RPMI7951 (cell line): ENCODE measurements at places on chromosomes 11 and 22. TPM values are rescaled to one million over a fixed set of nuclear protein-coding genes. Genes with fewer than 3 reads are reported as not detected.

GRCh38 chr11:64229090-64229743 is 1.1 kb upstream of the DNAJC4 start:
- no peak for DNase-seq

DNA sequence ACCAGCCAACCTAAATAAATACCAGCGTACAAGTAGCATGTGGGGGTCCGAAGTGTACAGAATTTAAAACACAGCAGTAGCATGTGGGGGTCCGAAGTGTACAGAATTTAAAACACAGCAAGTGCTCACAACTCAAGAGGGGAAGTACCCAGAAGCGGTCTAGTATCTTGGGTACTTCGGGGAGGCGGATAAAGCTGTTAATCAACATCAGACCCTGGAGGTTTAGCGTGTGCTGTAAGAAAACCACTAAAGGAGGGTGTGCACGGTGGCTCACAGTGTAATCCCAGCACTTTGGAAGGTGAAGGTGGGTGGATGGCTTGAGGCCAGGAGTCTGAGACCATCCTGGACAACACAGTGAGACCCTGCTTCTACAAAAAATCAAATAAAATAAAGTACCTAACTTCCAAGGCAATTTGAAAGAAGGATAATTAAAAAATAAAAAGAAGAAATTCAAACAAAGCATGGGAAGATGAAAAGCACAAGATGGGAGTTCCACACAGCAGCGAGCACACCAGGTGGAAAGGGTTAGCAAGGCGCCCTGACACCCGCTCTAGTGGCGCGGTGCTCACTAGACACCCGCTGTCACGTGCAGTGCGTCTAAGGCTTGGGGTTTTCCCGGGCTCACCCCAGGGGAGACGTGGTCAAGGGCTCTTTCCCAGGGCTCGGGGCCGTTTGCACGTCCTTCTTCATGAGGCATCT is 35.0 kb upstream of the MOB2 start:
- DNase-seq: no peak

Gene SAA4
- not detected in 2 replicates for total RNA-seq

- no peak for DNase-seq
Observed at GRCh38 chr22:45617948-45618347, 53.7 kb upstream of the ATXN10 start.

DNA sequence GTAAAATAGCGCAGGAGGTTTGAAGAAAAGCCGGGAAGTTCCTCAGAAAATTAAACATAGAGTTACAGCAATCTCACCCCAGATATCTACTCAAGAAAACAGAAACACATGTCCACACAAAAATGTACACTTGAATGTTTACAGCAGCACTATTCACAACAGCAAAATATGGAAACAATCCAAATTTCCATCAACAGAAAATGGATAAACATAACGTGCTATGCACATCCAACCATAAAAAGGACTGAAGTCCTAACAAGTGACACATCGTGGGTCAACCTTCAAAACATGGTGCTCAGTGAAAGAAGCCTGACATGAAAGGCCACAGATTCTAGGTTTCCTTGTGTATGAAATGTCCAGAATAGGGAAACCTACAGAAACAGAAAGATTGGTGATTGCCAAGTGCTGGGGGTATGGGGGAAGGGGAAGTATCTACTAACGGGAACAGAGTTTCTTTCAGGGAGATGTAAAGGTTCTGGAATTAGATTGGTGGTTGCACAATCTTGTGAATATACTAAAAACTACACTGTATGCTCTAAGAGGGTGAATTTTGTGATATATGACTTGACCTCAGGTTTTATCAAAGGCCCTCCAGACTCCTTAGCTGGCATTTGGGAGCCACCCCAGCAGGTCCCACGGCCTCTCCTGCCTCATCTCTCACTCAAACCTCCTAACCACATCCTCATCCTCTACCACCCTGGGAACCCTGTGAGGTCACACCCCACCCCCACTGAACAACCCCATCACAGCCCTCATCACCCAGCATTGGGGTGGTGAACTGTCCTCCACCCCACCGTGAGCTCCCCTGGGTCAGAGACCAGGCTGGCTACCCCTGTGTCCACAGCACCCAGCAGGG is 69.2 kb upstream of the PRR5 start:
- no peak for DNase-seq

DNA sequence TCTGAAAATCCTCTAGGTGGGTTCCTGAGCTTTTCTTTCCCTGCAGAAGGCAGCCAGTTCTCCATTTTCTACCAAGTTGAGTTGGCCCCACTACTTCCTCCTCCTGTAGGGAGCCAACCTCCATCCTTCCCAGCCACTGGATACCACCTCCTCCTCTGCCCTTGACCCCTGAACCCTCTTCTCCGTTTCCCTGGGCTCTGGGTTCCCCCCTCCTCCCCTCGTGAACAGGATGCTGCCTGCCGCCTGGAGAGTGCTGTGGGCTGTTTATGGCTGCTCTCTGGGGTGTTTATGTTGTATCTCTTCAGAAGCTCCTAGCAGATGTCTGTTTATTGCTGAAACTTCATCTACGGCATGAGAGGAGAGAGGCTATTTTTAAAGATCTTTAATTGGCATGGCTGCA is 8.6 kb downstream of the MICAL2 start:
- DNase-seq: no peak

Gene OR2AG2
- total RNA-seq: 0.39 and 0.84 TPM in 2 replicates

Gene APOL4
- total RNA-seq: 0.20 TPM in 1 of 2 replicates, not detected in the other

DNA sequence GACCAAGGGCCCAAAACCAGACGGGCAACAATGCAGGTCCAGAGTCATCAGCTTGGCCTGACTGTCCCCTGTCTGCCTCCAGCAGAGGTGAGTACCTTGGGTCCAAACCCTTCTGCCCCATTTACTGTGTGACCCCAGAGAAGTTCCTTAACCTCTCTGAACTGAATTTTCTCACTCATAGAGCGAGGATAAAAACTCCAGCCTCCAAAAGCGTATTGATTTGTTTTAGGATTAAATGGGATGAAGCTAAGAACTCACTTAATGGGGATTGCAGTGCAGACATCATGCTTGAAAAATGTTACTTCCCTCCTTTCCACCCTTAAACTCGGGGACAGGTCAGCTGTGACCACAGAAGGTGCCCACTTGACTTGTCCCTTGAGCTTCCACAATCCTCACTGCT is 22.6 kb downstream of the IGLL1 start:
- DNase-seq: no peak

DNA sequence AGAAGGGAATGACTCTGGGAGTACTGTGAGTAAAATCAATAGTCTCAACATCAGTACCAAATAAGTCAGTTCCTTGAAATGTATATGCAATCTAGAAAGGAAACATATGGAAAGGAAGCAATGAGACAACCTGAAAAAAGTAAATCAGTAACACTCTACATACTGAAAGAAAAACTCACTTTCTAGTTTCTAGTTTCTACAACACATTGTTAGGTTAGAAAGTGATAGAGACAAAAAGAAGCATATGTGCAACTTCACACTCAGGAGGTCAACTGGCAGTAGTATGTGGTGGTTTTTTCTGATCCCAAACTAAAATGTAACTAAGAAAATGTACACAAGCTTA is 156.5 kb upstream of the SOX6 start:
- no peak for DNase-seq

DNA sequence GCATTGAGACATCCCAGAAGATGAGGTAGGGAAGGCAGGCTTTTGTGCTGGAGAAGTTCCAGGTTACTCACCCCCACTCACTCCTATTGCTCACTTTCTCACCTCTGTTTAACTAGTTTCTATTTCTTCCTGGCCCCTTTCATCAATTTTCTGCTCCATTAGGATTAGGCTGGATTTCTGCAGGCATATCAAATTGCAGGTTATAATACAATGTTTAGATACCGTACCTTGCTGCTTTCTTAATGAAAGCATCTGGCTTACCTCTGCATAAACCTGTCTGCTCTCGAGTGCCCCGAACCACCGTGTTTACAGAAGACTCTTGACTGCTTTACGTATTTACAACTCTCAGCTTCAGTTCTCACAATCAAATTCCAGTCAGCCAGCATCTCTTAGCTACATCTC is 173.7 kb downstream of the ADAMTS15 start:
- no peak for DNase-seq

DNA sequence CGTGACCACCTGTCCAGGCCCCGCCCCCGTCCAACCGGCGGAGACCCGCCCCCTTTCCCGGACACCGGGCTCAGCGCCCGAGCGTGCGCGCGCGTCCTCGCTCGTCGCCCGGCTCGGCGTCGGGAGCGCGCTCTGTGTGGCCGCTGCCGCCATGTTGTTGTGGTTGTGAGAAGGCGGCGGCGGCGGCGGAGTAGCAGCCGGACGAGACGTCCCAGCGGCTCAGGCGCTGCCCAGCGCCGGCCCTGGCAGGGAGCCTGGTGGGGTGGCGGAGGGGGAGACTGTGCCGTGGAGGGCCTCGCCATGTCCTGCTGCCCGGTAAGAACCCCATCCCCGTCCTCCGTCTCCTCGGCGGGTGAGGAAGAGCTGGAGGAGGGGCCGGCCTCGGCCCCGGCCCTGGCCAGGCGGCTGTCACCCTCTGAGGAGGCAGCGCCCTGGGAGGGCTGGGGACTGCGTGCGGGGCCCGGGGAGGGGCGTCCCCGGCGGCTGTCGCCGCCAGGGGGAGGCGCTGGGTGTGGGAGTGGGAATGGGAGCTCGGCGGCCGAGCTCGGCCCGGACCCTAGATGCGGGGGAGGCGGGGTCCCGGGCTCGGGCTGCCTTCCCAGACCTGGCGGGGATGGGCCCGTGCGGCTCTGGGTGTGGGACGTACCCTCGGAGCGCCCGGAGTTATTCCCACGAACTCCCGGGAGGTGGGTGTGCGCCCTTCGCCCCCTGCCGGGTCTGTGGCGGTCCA is at the start of gene MTMR3:
TSS of gene MTMR3 (plus strand) at position 130 of the 730 bp plus-strand sequence. CDS start 87,886 bp downstream, outside the sequence.
- DNase-seq: peak; percentile 82

- no peak for DNase-seq
Observed at GRCh38 chr11:87284306-87284705, 246.6 kb downstream of the TMEM135 start.

Gene CBLIF
- not detected in 2 replicates for total RNA-seq

DNA sequence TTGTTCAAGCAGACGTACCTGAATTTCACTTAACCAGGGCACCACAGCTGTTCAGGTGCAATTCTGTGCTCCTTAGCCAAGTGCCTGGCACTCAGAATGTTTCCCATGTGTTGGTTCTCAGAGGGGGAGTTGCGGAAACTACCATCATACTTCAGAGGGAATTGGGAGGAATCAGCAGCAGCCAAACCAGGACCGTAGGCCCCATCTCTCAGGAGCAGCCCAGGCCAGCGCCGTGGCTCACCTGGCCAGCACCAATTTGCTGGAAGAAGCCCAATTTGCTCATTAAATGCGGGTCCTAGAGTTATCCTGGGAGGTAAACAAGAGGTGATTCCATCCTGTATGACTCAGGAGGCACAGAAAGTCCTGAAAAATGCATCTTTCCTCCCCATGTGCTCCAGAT is 435.4 kb downstream of the BRD1 start:
- no peak for DNase-seq

Gene KCNK4
- not detected in 2 replicates for total RNA-seq

- DNase-seq: peak; percentile 37
Observed at GRCh38 chr11:111531136-111531535, 9.4 kb upstream of the LAYN start.

- no peak for DNase-seq
Observed at GRCh38 chr11:94666792-94667721, 99.9 kb downstream of the PIWIL4 start.

Gene P4HA3
- total RNA-seq: 5.2 and 7.7 TPM in 2 replicates

DNA sequence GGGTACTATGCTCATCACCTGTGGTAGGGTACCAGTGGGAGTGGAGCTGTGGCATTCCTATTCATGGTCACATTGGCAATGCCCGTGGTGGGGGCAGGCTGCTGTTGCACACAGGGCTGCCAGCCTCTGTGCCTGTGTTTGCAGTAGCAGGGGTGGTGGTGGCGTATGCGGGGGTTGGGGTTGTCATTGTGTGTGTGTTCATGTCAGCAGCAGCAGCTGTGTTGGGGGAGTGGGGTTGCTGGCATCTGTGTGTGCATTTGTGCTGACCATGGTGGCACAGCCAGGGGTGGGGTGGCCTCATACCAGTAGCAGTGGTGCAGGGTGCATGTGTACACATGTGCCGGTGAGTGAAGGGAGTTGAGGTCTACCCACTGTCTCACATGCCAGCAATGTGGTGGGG is 34.4 kb downstream of the TMEM225 start:
- DNase-seq: no peak

Gene KDM4E
- total RNA-seq: not detected in 2 replicates

GRCh38 chr11:99739464-99740089 is 718.8 kb downstream of the CNTN5 start:
- DNase-seq: peak; percentile 10

GRCh38 chr11:115896084-115896483 is 391.9 kb upstream of the CADM1 start:
- DNase-seq: no peak

DNA sequence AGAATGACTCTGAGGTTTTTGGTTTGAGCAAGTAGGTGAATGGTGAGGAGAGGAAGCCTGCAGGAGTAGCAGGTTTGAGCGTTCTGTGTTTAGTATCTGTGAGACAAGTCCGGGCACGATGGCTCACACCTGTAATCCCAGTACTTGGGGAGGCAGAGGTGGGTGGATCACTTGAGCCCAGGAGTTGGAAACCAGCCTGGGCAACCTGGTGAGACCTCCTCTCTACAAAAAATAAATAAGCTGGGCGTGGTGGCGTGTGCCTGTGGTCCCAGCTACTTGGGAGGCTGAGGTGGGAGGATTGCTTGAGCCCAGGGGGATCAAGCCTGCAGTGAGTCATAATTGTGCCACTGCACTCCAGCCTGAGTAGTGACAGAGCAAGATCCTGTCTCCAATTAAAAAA is 9.7 kb upstream of the CENATAC start:
- DNase-seq: no peak

DNA sequence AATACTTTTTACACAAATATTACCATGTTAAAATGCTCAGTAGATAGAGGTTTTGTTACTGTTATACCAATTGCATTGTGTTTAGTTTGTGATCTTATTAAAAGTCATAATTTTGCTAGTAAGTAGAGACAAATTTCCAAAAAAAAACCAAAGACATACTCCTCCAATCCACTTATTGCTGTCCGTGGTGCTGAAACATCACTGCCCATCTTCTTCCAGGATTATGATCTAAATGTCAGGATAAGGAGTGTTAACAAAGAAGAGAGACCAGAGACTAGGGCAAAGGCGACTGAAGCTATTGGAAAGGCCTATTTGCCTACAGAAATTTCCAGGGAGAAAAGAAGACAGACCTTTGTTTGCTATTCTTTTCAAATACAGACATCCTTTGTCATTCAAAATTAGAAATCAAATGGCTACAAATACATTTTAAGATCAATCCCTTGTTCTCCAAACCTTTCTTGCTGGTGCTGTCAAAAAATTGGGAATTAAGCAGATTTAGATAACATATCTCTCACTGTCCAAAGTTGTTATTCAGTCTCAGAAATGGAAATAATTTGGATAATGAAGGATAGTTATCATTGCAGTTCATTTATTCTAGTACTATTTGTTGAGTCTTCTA is 199.7 kb downstream of the C11orf91 start:
- peak; percentile 54 for DNase-seq

DNA sequence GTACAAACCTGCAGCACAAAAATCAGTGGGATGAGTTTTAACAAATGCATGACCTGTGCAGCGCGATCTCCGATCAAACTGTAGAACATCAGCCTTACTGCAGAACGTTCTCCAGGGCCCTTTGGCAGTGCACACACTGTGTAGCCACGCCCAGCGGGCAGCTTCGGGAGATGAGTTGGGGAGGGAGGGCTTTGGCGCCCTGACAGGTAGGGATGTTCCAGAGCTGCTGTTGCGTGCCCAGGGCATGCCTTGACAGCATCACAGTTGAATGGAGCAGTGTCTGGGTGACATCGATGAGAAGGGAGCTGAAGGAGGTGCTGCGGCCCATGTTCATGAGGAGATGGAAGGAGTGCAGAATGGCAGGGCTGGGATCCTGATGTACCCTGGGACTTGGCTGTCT is 80.2 kb downstream of the TBC1D22A start:
- DNase-seq: no peak

Gene KRTAP5-3
- total RNA-seq: not detected in 2 replicates
